ENCODE measurements at places on chromosomes 13 and 19. TPM values are rescaled to one million over a fixed set of nuclear protein-coding genes. Genes with fewer than 3 reads are reported as not detected.
A peak's percentile ranks its signal among the peaks of the same experiment; 100 is the strongest.

Gene FCGBP
- 98.8 TPM for total RNA-seq

Gene ZNF626
- total RNA-seq: 18.0 TPM

Gene CD37
- 19.6 TPM for total RNA-seq

Gene MATK
- total RNA-seq: 1.1 TPM

GRCh38 chr13:91482427-91482826 lies 84.0 kb downstream of the GPC5 start:
- DNase-seq: no peak

DNA sequence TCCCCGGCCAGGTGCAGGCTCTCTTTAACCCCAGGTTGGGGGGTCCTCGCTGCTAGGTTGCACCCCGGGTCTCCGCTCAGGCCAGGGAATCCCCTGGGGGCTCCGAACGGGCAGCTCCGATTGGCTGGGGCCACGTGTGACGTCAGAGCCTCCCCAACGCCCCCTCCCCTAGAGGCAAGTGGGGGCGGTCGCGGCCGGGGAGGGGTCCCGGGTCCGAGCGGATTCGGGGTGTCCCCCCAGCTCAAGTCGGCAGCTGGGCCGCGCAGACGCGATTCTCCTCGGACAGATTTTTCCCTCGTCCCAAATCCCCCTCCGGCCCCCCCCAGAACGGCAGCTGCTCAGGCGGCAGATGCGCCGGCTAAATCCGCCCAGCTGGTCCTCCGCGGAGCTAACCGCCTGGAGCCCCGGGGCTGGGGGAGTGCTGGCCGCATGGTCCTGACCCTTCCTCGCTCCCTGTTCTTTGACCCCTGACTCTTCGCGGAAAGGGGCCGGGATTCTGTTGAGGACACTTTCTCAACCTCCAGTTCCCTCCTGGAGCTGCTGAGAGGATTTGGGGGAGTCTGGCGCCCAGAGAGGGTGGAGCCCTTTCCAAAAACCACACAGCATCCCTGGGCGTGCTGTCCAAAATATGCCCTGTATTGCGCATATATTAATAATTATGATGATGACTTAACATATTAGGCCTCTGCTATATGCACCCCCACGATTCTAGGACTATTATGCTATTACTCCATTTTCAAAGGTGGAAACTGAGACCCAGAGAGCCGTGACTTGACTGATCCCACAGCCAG lies 25.4 kb upstream of the SEMA6B start:
- no peak for DNase-seq

DNA sequence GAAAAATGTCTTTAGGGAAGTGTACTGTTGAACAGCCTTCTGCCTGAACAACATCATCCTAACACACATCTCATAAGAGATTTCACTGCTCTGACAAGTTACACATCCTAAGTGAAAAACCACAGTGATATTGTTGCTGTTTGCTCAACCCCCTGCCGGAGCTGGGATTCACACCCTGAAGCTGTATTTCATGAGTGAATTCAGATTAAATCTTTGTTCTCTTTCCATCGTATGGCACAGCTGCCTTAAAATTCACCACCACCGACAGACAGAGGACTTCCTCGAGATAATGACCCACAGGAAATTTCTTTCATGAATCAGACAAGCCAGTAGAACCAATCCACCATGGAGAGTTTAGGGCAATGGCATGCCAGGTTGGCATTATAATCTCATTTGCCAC lies 280.8 kb downstream of the DCT start:
- no peak for DNase-seq

GRCh38 chr19:14495672-14496028 lies 277 bp downstream of the GIPC1 start:
- DNase-seq: no peak

Gene SLC7A1
- total RNA-seq: 63.5 TPM

- DNase-seq: no peak
These were observed 48.5 kb downstream of the NBEA start for GRCh38 chr13:34990399-34991214.

Gene ERICH4
- not detected for total RNA-seq

GRCh38 chr13:73844986-73845385 lies 289.2 kb downstream of the KLF12 start:
- no peak for DNase-seq

GRCh38 chr13:99657848-99658260 lies 156.6 kb downstream of the TM9SF2 start:
- no peak for DNase-seq

Gene ARL11
- 1.9 TPM for total RNA-seq

Gene PSG6
- not detected for total RNA-seq

DNA sequence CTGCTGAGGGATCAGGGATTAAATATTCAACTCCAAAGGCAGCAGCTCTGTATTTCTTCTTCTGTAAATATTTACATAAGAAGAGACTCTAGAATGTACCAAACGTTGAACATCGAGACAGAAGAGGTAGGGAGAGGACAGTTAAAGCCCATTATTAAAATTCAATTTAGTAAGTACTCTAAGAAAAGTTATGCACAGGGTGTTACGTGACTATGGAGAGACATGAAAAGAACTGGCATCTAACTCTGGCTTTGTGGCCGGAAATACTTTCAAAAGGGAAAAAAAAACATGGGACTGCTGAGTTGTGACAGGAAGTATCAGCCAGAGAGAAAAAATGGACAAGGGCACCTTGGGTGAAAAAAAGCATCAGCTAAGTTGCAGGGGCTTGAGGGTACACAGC lies 36.7 kb downstream of the LNX2 start:
- no peak for DNase-seq

DNA sequence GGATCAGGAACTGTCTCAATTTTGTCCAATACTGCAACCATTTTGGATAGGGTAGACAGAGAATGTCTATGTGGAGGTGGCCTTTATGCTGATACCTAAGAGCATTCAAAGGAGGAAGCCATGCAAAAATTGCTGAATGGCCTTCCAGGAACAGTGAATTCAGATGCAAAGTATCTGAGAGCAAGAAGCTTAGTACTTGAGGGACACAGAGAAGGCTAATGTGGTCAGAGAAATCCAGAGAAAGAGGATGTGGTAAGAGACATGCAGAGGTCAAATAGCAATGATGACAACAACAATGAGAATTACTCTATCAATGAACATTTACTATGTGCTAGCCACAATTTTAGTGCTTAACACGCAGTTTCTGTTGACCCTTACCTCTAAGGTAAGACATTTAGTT lies 785.6 kb upstream of the KLHL1 start:
- no peak for DNase-seq

Gene ZNF761
- 9.9 TPM for total RNA-seq

Gene POMP
- 65.9 TPM for total RNA-seq

DNA sequence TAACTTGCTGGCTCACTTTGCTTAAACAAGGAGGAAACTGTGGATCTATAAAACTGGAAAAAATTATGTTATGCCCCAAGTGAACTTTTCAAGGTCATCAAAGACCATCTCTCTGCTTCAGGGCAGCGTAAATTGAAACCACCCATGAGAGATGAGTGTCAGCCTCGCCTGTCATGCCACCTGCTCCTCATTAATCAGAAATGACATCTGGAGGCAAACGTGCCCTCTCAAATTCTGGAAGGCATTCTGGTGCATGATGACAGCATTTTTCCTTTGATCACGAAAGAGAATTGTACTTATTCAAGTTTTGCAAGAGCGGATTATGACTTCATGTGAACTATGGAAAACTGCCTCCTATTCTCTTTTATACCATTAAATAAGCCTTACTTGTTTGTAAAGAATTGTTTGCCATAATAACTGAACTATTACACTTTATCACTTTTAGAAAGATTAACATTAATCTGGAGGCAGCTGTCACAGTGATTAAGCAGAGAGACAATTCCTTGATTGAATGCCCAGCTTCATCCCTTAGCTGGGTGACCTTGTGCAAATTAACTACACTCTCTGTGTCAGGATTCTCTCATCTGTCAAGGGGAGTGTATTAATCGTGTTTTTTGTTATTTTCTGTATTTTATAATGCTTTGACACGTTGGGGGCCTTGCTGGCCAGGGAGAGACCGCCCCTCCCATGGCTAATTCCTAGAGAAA lies 17.0 kb upstream of the SACS start:
- no peak for DNase-seq

Gene ATP8A2
- 0.24 TPM for total RNA-seq

GRCh38 chr13:34842466-34842865 lies 99.6 kb upstream of the NBEA start:
- DNase-seq: no peak

DNA sequence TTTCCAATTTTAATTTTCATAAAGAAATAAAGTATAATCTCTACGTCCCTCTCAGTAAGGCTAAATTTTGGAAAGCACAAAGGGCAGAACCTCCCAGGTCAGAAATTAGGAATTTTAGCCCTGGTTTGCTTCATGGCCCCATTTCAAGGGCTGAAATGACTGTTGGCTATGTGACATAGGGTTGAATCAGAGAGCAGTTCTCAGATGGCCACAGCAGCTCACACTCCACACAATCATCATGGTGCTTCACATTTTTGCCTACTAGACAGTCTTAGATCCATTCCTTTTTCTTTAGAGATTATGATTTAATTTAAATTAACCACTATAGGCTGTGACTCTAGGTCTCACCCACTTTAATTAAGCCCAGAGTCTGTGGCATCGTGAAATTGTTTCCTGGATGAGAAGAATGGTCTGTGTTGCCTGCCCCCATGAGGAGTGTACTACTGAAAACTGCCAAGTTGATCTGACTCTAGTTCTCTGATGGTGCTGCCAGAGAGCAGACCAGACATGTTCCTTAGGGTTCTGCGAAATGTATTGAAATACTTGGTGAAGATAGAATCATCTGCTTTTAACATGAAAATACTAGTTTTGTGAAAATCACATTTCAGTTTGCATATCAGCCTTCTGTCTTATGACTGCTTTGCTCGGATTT lies 57.4 kb downstream of the ESD start:
- no peak for DNase-seq

GRCh38 chr13:78655906-78656305 lies 3.0 kb downstream of the OBI1 start:
- DNase-seq: no peak

Gene FFAR3
- not detected for total RNA-seq

DNA sequence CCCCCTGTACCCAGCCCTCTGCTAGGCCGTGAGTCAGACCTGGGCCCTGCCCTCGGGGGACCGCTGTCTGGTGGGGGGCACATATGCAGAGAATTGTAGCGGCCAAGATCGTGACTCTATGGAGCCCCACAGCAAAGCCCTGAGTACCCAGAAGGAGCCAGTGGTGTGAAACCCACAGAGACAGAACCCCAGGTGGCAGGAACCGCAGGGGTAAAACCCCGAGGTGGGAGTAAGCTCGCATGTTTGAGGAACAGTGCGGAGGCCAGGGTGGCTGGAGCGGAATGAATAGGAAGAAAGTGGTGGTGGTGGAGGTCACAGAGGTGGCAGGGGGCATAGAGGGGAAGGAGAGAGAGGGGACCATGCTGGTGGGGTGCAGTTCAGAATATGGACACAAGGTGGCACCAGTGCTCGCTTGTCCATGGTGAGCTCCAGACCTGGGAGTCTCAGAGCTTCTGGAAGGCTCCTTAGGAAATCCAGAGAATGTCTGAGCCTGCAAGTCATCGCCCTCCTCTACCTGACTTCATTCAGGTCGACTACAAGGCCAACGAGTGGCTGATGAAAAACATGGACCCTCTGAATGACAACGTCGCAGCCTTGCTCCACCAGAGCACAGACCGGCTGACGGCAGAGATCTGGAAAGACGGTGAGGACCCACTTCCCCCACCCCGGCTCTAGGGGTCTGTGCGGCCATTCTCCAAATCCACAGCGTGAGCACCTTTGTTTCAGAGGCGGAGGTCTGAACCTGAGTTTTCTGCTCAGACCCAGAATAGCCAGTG lies 48.9 kb downstream of the MYH14 start:
- no peak for DNase-seq

Gene GDF15
- 4.5 TPM for total RNA-seq

DNA sequence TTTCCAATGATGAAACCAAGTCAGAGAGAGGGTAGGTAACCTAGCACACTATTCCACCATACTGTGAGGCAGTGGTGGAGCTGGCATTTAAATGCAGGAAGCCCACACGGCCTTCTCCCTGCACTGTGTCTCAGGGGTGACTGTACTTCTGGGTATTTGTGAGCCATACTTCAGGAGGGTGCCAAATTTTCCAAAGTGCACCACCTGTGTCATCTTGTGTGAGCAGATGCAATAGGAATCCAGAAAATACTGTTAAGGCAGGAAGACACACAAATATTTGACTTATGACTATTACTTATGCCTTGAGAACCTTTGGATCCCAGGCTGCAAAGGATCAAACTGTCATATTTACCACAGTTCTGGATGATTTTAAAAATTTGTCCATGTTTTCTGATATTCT lies 17.3 kb downstream of the ZNF229 start:
- no peak for DNase-seq

Gene PPP1R13L
- 20.1 TPM for total RNA-seq

DNA sequence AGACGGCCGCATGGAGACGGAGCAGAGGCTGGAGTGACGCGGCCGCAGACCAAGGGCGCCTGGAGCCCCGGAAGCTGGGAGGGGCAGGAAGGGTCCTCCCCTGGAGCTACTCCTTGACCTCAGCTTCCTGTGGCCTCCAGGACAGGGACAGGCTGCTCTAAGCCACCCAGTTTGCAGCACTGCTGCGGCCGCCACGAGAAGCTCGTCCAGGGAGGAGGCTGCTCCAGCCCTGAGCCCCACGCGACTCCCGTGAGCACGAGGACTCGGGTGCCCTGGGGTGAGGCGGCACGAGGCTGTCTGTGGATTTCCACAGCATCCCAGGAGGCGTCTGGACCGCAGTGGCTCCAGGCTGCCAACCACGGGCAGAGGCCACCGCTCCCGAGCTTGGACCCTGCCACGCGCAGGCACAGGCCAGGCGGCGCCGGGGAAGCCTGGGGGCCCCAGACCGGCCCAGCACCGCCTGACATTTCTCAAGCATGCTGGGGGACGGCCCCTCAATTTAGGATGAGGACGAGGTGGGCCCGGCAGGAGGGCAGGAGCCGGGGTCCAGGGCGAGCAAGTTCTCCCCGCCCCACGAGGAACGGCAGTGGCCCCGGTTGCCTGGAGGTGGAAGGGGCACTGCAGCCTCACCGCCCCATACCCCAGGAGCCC lies 10.7 kb downstream of the SBNO2 start:
- peak; percentile 87 for DNase-seq

Gene CD22
- 3.7 TPM for total RNA-seq

Gene ZMYM2
- total RNA-seq: 75.4 TPM

- DNase-seq: no peak
These were observed 591.4 kb downstream of the FGF9 start for GRCh38 chr13:22262001-22262885.

Gene LGALS14
- total RNA-seq: not detected

Gene EFNB2
- 15.5 TPM for total RNA-seq

Gene ZNF582
- total RNA-seq: 3.0 TPM
